Dorsolateral prefrontal cortex (tissue), 122 donors: ENCODE measurements at places on chromosomes 11 and 22. TPM values are rescaled to one million over a fixed set of nuclear protein-coding genes. Genes with fewer than 3 reads are reported as not detected.
A peak's percentile ranks its signal among the peaks of the same experiment; 100 is the strongest.

The RASSF10 gene
- not detected for total RNA-seq

- DNase-seq, result no peak
Measured at GRCh38 chr11:106540001-106540400, 462.5 kb downstream of the AASDHPPT start.

DNA sequence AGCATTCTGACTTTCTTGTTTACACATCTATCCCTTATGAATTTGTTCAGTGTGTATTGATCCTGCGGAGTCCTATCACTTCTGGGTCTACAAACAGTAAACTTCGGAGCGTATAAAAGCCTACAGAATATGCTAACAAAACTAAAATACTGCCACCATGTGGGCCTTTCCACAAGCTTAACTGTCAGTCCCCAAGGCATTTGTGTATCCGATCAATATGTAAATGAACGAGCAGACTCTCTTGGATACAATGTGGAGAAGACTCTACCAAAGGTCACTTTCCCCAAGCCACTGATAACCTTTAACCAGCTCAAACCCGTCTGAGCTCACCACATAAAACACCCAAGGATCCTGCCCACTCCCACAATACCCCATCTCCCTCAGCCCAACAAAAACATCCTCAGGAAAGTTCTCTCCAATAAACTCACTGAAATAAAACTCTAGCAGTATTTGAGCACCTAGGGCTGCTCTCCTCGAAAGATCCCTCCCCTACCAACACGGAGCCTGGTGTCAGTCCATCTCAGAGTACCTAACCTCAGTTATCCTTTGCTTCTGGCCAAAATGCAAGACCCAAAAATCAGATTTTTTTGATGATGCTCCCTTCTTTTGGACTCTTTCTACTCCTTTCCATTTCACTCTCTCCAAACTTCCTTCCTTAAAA is 17.8 kb downstream of the ADA2 start:
- DNase-seq, result no peak

DNA sequence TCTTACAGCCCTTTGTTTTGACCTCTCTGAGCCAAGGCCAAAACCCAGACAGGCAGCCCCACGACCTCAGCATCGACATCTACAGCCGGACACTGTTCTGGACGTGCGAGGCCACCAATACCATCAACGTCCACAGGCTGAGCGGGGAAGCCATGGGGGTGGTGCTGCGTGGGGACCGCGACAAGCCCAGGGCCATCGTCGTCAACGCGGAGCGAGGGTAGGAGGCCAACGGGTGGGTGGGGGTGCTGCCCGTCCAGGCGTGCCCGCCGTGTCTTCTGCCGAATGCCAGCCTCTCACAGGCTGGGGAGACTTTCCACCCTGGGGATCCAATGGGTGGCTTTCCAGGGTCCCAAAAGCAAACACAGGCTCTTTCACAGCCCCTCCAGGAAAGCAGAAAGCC is 37.1 kb upstream of the PPP6R3 start:
- no peak for DNase-seq

DNA sequence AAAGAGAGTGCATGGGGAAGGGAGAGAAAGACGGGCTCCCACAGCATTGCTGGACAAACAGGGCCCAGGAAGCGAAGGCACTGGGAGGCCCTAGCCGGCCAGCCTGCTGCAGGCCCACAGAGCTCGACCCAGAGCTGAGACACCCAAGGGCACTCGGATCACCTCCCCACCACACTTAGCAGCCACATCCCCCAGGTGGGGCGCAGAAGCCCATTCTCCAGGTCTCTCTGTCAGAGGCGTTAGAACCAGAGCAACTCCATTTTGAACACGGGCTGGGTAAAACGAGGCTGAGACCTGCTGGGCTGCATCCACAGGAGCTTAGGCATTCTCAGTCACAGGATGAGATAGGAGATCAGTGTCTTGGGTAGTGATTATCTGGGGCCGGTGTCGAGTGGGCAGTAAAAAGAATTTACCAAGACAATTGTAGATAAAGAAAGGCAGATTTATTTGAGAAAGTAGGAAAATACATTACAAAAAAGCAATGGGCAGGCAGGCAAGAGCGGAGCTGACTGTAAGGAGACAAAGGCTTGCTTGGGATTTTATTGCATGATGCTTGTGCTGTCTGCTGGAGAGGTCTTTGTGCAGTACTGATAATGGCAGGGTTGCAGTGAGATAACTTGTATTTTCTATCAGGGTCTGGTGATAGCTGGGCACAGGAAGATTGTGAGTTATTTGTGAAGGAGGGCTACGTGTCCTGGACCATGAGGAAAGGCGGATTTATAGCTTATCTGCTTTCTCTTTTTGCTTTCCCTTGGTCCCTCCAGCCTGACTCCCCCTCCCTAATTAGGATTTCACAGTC is 13.4 kb upstream of the CAPN5 start:
- DNase-seq, result no peak

- DNase-seq, result peak; percentile 26
Measured at GRCh38 chr11:290621-291231, 1.8 kb downstream of the PGGHG start.

The NELL1 gene
- total RNA-seq, result 25.6 TPM

DNA sequence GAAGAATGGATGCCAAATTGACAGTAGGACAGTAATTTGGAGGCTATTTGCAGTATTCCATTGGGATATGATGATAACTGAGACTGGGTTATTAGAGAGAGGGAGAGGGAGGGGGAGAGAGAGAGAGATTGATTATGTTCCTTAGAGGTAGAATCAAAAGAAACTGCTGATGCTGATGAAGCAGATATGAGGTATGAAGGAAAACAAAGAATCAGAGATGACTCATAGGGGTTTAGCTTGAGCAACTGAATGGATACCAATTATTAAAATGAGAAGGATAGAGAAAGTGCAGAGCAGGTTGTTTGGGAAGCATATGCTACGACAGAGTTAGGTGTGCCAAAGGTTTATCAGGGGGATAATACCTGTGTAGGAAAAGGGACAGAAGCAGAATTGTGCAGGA is 12.8 kb upstream of the NUCB2 start:
- no peak for DNase-seq

The SFI1 gene
- 45.7 TPM for total RNA-seq

DNA sequence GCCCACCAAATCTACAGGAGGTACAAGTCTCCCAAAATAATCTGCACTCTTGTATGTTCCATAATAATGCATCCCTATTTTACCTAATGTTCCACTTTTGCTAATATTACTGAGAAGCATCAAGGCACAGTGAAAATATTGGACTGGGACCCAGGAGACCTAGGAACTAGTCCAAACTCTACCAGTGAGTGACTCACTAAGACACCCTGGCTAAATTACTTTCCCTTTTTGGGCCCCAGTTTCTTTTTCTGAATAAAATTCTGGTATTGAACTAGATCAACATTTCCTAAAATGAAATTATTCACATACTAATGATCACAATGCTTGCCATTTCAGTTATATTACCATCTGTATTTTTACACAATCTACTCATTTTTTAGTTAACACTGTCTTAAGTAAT is 19.6 kb downstream of the THAP12 start:
- no peak for DNase-seq

- DNase-seq, result peak; percentile 25
Measured at GRCh38 chr11:86193297-86194095, 51.1 kb upstream of the EED start.

DNA sequence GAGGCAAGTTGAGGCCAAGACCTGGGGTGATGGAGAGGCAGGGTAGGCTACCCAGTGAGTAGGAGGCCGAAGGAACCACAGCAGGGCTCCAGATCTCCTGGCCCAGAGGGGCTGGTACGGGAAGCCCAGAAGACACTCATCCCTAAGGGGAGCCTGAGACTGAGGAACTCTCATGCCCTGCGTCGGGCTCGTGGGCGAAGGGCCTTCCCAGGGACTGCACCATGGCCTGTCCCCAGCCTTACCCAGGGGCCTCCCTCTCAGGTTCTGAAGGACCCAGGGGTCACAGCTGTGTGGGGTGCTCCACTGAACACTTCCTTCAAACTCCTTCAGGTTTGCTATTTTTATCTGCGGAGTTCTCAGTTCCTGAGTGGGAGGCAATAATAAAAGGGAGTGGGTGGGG is 15.8 kb upstream of the SYT12 start:
- no peak for DNase-seq

DNA sequence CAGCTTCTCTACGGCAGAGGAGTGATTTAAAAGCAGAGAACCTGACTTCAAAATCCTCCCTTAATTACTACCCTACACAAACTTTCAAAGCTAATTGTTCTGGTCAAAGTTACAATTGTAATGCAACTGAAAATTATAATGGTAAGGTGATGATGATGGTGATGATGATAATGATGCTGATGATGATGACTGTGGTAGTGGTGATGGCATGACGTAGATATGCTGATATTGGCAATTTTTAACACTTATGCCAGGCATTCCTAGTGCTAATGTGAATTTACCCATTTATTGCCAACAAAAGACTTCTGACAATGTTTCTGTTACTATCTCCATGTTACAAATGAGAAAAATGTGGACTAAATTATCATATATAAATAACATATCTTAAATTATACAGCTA is 1831.1 kb downstream of the LRRC4C start:
- DNase-seq, result no peak

DNA sequence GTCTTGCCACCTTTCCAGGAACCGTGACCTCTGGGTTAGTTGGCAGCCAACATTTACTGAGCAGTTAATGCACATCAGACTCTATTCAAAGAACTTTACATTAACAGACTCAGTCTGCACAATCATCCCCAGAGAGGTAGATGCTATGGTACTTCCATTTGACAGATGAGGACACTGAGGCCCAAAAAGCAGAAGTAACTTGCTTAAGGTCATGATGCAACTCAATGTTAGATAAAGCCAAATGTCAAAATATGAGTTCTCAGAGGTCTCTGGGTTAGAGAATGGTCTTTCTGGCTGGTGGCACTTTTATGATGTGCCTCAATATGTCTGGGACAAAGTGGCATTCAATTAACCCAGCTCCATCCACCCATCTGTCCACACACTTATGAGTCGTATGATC is 450.0 kb downstream of the MIAT start:
- no peak for DNase-seq

The SPTBN2 gene
- 310 TPM for total RNA-seq

DNA sequence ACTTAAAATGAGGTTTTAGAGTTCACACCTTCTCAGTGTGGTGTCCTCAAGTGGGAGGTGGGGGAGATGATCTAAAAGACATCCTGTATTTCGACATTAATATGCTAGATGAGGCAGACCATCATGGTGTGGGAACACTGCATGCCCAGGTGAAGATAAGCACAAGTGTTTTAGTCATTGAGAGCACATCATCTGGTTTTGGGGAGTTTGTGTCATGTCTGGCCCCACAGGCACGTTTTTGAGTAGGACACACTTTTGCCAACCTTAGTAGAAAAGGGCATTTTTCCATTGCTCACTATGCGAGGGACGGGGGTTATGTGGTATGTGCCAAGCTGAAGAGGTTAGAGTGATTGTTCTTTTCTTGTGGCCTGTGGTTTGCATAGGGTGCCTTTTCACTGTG is 189.3 kb downstream of the DBX1 start:
- no peak for DNase-seq

DNA sequence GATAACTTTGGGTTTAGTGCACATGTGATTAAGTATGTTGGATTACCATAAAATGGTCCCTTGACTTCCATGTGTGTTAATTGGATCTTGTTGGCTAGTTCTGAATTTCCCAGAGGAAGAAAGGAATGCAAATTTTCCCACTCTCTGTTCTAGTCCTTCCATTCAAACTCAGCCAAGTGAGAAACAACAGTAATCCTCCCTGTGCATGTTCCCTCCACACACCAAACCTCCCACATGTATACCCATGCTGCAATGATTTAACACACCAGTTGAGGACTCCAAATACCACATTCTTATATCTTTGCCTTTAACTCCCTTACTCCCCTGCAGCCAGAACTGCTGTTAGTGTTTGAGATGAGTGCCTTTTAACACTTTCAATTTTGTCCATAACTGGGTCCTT is 1158.9 kb downstream of the DLG2 start:
- no peak for DNase-seq

The LDHAL6A gene
- not detected for total RNA-seq

GRCh38 chr11:45048870-45049691 is 97.4 kb upstream of the PRDM11 start:
- peak; percentile 69 for DNase-seq

The MS4A6A gene
- 10.9 TPM for total RNA-seq

The DEPDC5 gene
- 53.1 TPM for total RNA-seq

DNA sequence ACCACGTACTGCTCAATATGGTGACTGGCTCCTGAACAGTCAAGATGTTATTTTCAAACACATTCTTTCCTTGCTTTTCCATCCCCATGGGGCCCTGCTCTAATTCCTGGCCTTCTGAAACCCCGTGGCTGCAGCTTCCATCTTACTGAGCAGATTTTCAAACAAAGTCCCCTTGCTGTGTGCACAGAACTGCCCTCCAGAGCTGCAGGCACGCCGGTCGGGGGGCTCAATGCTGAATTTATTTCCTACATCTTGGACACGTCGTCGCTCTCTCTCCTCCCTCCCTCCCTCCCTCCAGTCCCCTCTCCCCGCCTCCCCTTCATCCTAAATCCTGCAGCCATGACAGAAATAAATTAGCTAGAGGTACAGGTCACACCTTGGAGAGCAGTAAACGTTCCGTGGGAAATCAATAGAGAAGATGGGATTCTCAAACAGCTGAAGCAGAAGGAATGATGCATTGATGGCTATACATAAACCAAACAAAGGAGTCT is 243.1 kb upstream of the BLID start:
- DNase-seq, result no peak

The TEX54 gene
- total RNA-seq, result not detected

- DNase-seq, result no peak
Measured at GRCh38 chr11:93526641-93527583, 16.3 kb downstream of the SMCO4 start.

- no peak for DNase-seq
Measured at GRCh38 chr11:10305262-10305963, 540 bp downstream of the ADM start.

DNA sequence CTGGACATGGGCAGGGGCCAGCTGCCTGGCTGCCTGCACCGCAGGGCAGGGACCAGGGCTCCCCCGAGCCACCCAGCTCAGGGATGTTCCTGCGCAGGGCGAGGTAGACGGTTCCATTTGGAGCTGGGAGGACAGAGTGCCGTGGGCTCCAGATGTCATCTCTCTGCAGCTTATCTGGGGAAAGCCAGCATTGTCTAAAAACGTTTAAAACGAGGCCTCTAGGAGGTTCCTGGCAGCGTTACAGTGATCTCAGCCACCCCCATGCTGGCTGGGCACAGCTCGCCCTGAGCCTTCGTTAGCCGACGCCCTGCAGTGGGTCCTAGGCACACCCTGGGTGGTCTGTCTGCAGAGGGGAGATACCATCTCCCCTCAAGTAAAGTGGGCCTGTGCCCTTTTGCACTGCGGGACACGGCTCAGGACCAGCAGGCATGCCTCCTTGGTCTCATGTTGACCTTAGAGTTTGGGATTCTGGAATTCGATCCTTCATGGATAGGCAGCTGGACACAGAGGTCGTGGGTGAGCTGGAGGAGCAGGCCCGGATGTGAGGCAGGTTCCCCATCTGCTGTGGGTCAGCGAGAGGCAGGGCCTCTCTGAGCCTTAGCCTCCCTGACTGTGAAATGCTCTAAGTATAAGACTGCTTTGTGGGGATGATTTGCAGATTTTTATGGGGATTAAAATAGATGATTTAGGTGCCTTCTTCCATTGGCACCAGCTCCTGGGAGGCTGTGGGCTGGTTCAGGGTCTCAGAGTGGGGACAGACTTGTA is 14.1 kb downstream of the SYNGR1 start:
- peak; percentile 44 for DNase-seq

- no peak for DNase-seq
Measured at GRCh38 chr11:16191868-16192240, 164.5 kb downstream of the SOX6 start.

- DNase-seq, result no peak
Measured at GRCh38 chr11:128283451-128283850, 303.9 kb downstream of the ETS1 start.

The CCDC116 gene
- total RNA-seq, result 1.2 TPM
